ENCODE measurements at places on chromosomes 5 and 9.

DNA sequence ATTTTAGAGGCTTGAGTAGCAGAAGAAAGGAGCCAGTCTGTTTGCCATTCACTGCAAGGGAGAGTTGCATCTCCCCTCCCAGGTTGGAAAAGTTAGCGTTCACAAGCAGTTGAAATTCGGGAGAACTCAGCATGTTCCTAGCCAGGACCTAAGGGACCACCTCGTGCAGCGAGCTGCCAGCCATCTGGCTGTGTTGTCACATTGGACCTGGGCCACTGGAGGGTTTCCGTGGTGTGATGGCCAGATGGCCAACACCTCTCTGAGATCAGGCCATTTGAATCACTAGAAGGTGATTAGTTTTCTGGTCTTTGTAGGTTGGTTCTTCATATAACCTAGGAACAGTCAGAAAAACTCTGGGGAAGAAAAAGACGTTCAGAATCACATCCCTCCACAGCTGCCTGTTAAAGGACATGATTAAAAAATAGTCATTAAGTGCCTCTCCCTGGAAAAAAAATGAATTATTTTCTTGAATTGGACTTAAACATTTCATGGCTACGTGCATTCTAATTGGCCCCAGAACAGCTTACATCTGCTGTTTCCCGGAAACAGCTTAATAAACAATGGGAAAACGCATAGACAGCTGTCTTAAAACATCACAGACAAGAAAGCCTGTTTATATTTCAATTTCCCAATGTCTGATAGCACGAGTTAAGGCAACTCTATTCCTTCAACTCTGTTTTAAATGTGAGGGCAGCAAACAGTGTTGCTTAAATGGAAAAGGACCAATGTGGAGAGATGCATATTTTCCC lies 303.9 kb downstream of the TENT4A start:
- no peak for DNase-seq

- no peak for DNase-seq
Observed at GRCh38 chr9:122031776-122032175, 61.3 kb downstream of the TTLL11 start.

- DNase-seq: no peak
Observed at GRCh38 chr9:114898741-114899140, 31.6 kb downstream of the TNFSF8 start.

GRCh38 chr5:57338068-57338867 lies 144.3 kb downstream of the ACTBL2 start:
- no peak for DNase-seq

DNA sequence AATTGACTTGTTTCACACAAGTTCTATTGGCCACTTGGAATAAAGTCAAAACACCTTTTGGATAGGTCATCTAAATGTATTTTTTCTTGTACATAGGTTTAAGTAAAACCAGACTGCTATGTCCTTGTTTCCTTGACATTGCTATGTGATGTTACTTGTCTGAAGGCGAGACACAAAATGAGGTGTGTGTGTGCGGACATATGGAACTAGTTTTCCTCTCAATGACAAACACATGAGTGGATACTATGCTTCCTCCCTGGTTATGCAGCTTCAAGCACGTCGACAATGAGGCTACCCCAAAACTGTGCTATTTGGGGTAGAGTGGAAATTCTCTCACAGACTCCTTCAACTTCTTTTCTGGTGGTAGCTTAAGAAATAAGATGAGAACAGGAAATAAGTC lies 276.8 kb downstream of the GAS1 start:
- no peak for DNase-seq

- DNase-seq: no peak
Observed at GRCh38 chr5:148776780-148777179, 49.6 kb upstream of the ADRB2 start.

DNA sequence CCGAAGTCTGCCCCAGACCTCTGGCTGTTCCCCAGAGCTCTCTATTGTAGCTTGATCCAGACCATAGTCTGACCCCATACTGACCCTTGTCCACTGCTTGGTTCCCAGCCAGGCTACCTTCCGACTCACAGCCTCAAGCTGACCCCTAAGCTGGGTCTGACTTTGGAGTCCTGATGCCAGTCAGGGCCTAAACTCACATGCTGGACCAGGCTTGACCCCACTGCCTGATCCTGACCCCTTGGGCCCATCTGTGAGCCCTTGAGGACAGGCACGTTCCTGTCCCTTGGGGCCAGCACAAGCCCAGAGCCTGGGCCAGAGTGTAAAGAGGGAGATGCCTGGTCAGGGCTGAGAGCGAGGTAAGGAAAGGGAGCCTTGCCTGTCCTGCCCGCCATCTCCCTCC lies 32.7 kb upstream of the ENHO start:
- DNase-seq: no peak

- no peak for DNase-seq
Observed at GRCh38 chr5:113480243-113480642, 8.0 kb downstream of the MCC start.

- no peak for DNase-seq
Observed at GRCh38 chr5:10653751-10654400, 90.0 kb downstream of the ANKRD33B start.

All from NCI-H1417 treated with DMSO at 0.1 percent for 48 hours (cell line).